GM12878 (cell line): ENCODE measurements at places on chromosomes 6 and 20. TPM values are rescaled to one million over a fixed set of nuclear protein-coding genes. Genes with fewer than 3 reads are reported as not detected.

The ROS1 gene
- not detected in 2 replicates for polyA plus RNA-seq

The LGSN gene
- not detected in 2 replicates for polyA plus RNA-seq

DNA sequence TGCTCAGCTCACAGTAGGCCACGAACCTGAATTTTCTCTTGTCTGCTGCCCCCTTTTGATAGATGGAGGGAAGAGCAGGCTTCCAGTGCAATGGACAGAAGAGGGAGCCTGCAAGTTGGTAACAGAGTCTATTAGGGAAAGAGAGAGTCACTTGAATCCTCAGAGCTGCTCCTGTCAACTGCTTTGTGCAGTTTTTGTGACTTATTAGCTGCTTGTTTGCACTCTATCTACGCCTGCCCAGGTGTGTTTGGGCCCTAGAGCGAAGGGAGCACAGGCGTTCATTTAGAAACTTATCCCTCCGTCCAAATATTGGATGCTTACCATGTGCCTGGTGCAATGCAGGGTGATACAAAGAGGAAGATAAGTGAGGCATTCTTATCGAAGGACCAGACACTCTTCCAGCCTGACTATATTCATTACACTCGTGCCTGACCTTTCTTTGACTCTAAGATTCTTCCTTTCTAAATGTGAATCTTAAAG, 11.6 kb upstream of the SLC2A12 start:
- no peaks in the 10 kb centered on the region for H3K27me3 ChIP-seq
- no peaks in the 10 kb centered on the region for H3K4me1 ChIP-seq
- DNase-seq: no peak
- H3K4me3 ChIP-seq: no peak overlapping the region
- no peak overlapping the region for H3K27ac ChIP-seq

- DNase-seq: no peak
- no peaks in the 10 kb centered on the region for H3K27me3 ChIP-seq
- no peak overlapping the region for H3K4me3 ChIP-seq
- no peaks in the 10 kb centered on the region for H3K36me3 ChIP-seq
- no peaks in the 10 kb centered on the region for H3K4me1 ChIP-seq
These were observed 238.9 kb upstream of the FLRT3 start for GRCh38 chr20:14576196-14576877.
